EH (cell line): ENCODE measurements at places on chromosomes 5 and 9.

DNA sequence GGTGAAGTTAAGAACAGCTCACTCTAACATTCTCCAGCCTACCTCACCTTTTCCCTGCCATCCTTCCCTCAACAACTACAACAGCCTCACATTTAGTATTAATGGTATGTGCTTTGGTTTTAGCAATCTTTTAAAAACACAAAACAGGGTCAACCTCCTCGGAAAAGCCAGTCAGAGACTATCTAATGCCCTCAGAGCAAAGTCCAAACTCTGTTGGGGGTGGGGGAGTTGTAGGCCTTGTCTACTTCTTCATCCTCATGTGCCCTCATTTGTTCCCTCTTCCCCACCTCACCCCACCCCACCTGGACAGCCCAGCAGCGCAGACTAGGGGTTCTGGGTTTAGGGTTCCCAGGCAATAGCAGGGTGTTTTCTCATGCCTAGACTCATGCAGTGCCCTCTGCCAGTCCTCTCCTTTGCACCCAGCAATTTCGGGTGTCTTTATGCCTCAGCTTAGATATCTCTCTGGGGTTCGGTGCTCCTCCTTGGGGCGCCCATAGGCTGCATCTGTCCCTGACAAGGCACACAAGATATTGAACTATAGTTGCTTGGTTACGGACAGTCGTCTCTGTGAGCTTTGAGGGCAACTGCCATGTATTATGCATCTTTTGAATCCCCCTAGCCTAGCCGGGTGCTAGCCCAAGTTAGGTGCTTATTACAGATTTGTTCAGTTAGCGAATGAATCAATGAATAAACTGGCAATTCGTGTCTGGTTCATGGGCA, 762 bp upstream of the TCOF1 start:
- no peak for DNase-seq

GRCh38 chr9:93592008-93592642, 15.7 kb downstream of the PHF2 start:
- peak; percentile 32 for DNase-seq

DNA sequence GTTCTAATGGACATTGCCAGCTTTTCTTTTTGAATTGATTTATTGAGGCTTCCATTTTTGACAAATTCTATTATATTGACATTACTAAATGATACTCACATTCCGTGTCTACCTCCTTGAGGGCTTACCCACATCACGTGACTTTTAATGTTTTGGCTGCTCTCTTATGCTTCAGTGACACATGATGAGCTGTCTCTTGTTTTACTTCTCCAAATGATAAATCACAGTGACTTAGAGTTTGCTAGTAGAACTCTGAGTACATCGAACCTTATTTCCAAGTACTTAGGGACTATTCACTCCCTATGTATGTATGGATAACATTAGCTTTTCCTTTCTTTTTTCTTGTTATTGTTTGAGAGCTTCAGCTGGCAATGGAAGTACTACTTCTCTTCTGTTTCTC, 169.8 kb upstream of the KCNN2 start:
- DNase-seq: peak; percentile 84

DNA sequence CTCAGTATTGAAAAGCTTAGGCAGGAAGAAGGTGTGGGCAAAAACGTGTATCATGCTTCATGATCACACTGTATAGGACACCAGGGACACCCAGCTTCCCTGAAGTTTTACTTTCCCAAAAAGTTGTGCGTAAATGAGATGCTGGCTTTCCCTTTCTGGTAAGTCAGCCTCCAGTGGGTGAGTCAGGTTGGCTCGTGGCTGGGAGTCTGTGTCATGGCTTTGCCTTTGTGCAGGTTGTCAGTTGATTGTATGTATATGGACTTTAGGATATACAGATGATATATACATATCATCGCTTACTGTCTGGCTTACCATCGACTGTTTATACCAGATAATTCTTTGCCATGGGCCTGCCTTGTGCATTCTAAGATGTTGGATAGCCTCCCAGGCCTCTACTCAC, 34.2 kb downstream of the ADRB2 start:
- no peak for DNase-seq

DNA sequence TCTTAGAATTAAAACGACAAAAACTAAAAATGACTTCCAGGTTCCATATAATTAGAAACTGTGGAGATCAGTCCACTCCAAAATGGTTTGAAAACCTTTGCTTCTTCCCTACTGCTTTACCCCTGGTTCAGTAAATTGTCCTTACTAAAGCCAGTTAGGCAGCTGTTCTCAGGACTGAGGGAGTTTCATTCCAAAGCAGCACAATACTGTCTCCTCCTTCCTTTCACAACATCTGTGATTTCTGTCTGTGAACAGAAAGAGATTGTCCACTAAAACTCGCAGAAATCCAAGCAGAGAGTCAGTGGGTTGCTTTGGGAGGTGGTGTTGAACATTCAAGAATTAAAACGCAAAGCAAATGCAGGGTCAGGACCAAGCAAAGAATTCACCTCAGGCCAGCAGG, 740.8 kb upstream of the ZNF608 start:
- no peak for DNase-seq

DNA sequence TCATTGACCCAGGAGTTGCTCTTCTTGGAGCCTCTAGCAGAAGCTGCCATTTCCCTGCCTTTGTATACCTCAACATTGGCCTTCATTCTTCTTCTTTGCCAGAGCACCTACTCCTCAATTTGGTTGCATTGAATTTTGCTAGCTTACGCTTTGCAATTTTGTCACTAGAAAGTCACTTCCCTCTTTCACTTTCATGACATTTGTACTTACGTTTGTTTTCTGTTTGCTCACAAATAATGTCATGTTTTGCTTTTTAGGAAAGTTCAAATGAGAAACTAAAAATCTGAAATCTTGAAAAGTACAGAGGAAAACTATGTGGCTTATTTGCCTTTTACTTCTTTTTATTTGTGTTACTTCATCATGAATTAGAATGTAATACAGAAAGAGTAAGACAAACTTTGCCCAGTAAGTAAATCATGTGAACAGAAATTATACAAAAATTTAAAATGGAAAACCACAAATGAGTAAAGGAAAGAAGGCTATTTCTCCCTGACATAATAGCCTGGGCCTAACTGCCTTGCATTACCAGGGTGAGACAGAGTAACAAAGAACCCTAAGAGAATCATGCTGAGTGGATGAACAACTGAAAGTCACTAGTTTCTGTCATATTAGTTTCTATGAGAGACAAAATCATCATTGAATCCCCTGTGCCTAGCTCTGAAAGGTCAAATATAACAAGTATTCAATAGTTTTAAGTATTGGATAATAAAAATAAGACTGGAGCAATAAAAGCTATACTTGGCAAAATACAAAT, 7.4 kb upstream of the IFNA1 start:
- DNase-seq: no peak
